ENCODE measurements at places on chromosomes 6 and 20. TPM values are rescaled to one million over a fixed set of nuclear protein-coding genes. Genes with fewer than 3 reads are reported as not detected.

BFSP1 gene
- 7.3 TPM for total RNA-seq

FAXC gene
- total RNA-seq, result not detected

TREM2 gene
- total RNA-seq, result not detected

RBCK1 gene
- total RNA-seq, result 102 TPM

DNA sequence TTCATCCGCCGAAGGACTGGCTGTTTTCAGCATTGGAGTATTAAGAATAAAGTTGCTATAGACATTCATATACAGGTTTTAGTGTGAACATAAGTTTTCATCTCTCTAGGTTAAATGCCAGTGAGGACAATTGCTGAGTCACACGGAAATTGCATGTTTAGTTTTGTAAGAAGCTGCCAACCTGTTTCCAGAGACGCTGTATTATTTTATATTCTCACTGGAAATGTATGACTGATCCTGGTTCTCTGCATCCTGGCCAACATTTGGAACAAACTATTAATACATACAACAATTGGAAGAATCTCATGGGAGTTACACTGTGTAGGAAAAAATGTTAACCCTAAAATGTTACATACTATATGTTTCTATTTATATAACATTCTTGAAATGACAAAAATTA is 16.7 kb upstream of the TGM6 start:
- no peaks in the 10 kb centered on the region for H3K36me3 ChIP-seq
- no peaks in the 10 kb centered on the region for H3K4me1 ChIP-seq
- DNase-seq, result no peak
- no peak overlapping the region for H3K27ac ChIP-seq
- no peak overlapping the region for H3K4me3 ChIP-seq

DNA sequence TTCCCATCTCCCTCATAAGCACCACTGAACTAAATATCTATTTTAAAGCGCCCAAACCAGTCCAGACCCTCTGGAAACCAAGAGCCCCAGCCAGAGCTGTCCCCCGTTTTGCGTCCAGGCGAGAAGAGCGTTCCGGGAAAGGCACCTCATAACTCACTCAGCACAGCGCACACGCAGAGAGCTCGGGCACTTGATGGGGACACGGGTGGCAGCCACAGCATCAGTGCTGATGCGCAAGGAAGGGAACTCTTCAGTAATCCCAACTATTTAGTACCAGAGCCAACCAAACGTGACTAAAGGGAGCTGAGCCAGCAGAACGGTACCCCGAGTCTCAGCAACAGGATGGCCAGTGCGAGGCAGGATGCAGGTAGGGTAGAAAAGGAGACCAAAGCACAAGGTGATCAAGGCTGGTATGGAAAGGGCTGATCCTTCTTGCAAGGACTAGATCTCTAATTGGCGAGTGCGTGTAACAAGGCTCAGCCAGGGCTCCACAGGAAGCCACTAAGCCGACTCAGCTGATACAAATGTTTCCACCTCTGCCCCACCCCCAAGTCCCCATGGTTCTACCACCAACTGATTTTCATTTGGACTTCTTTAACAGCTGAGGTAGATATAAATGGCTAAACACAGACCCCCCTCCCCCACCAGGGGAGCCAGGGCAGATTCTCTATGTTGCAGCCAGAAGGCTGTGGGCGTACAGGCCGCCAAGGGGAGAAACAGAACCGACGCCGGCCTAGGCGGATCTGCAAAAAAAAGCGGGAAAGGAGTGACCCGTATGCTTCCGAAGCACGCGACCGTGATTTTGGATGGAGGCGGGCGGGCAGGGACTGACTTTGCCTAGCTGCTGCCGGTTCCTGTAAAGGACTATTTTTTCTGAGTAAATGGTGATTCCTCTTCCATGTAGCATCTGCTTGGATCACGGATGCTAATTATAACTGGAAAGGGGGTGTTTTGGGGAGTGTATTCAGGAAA is 183.5 kb upstream of the COL21A1 start:
- no peak for DNase-seq
- H3K27ac ChIP-seq, result no peak overlapping the region
- H3K4me1 ChIP-seq, result no peaks in the 10 kb centered on the region

DNA sequence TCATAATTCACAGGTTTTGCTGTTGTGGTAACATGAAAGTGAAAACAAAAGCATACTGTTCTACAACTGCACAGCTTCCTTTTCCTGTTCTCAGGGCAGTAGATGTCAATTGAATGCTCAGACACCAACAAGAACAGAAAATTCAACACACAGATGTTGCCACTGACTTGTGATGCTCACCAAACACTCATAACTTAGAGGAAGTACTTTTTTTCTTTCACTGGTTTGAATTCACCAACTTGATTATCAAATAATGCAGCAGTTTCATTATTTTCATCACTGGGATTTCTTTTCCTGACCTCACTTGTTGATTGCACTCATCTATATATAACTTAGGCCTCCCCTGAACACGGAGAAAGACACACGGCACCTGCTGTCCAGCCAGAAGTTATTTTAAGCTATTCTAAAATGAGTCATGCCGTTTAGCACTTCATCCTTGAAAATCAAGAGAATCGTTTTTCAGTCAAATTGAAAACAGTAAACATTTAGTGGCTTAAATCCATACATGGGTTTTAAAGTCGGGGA is 949 bp downstream of the TXLNB start:
- no peaks in the 10 kb centered on the region for H3K36me3 ChIP-seq
- peak overlapping the region; percentile 14 for H3K4me3 ChIP-seq

Measured in natural killer cell (primary cell).